ENCODE measurements at places on chromosomes 4 and X.

DNA sequence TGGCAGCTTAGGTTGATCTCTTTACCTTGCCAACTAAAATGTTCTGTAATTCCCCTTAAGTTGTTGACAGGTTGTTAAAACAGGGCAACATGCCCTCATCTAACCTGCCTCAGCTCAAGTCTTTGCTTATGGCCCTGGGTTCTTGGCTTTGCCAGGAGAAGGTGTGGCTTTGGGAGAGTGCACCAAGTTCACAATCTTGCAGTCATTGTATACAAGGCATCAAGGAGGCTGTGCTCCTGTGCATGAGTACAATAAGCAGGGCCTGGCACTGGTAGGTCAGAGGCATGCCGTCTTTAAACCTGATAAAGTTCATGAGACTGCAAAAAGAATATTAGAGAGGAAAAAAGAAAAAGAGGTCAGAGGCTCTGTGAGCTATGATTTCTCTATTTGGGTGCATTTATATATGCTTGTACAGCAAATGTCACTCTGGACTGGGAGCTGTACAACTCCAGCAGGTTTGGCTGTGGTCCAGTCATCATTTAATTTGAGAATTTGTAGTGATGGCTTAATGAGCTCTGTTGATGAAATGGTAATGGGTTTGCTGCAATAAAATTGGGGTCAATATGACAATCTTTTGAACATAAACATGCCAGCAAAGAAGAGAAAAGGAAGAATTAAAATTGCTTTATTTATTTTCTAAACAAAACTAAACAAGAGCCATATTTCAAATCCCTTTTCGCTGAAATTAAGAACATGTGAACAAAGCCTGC lies 30.3 kb downstream of the AREG start:
- DNase-seq, result no peak

- no peak for DNase-seq
Observed at GRCh38 chrX:11334165-11334564, 41.0 kb downstream of the AMELX start.

GRCh38 chr4:6189511-6189910 lies 10.8 kb downstream of the JAKMIP1 start:
- no peak for DNase-seq

DNA sequence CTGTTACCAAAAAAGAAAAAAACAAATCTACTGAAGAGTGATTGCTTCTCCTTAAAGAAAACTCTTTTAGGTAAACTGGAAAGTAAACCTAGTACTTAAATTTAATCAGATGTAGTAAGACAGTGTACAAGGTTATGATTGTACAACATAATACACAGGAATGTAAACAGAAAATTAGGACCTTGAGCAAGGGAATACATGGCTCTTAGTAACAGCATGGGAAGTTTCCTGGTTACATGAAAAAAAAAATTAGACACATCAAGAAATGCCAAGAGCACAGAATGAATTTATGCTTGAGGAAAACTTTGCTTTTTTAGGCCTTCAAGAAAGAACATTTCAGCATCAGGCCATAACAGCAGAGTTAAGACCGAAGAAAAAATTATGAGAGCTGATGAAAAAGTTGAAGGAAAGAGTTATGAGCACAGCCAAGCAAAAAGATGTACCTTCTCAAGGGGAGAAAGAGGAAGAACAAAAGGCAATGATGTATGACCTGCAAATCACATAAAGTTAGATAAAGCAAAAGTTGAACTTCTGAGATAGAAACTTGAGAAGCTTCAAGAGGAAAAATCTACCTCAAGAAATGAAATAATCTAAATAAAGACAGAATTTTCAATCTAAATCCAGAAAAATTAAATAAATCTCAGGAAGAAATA lies 311.6 kb downstream of the GALNTL6 start:
- no peak for DNase-seq

GRCh38 chrX:56766554-56767347 lies 37.7 kb downstream of the NBDY start:
- no peak for DNase-seq

GRCh38 chrX:74925225-74926088 lies at the start of gene NEXMIF:
Gene NEXMIF (minus strand): TSS chrX:74925452.
- no peak for DNase-seq

GRCh38 chrX:129262912-129263311 lies 260.4 kb downstream of the SMARCA1 start:
- DNase-seq, result no peak

- DNase-seq, result no peak
Observed at GRCh38 chr4:83851261-83852084, 315.6 kb downstream of the GPAT3 start.

DNA sequence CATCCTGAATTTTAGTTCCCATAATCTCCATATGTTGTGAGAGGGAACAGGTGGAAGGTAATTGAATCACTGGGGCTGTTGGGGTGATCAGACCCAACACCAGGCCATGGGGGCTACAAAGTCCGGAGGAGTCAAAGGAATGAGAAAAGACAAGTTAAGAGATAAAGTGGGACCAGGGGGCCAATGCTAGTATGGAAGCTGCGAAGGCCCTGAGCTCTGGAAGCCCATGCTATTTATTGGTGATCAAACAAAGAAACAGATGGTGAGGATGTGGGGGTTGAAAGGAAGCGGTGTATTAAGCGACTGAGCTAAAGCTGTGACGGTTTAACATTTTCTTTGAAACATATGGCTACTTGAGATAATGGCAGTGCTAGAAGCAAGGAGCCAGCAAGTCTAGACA lies 132.8 kb downstream of the PDGFC start:
- DNase-seq, result no peak

- no peak for DNase-seq
Observed at GRCh38 chr4:95742872-95743271, 97.0 kb upstream of the PDHA2 start.

- peak; percentile 40 for DNase-seq
Observed at GRCh38 chr4:78601013-78601412, 49.4 kb downstream of the ANXA3 start.

DNA sequence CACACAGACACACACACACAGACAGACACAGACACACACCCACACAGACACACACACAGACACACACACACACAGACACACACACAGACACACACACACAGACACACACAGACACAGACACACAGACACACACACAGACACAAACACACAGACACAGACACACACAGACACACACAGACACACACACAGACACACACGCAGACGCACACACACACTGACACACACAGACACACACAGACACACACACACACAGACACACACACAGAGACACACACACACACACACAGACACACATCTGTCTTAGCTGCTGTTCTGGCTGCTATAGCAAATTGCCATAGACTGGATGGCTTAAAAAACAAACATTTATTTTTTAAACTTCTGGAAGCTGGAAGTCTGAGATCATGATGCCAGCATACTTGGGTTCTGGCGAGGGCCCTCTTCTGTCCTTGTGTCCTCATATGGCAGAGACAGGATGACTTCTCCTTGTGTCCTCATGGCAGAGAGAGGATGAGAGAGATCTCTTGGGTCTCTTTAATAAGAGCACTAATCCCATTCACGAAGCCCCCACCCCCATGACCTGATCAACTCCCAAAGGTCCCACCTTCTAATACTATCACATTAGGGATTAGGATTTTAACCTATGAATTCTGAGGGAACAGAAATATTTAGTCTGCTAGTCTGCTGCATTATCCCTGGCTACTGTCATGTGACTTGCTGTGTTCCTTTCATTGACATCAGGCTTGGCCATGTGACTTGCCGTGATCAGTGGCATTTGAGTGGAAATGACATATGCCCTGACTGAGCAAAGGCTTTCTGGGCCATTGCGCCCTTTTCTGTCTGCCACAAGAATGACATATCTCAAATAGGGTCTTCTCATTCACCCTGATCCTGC lies 32.7 kb upstream of the RASGEF1B start:
- no peak for DNase-seq

GRCh38 chr4:25552580-25553271 lies 102.9 kb upstream of the SLC34A2 start:
- no peak for DNase-seq
